Hair follicle dermal papilla cell (primary cell): ENCODE measurements at places on chromosomes 11 and 22. TPM values are rescaled to one million over a fixed set of nuclear protein-coding genes. Genes with fewer than 3 reads are reported as not detected.

LYVE1 gene
- not detected in 2 replicates for total RNA-seq

CARD18 gene
- total RNA-seq = not detected in 2 replicates

FXYD2 gene
- not detected in 2 replicates for total RNA-seq

CATSPER1 gene
- total RNA-seq = not detected in 2 replicates

OR51B5 gene
- total RNA-seq = 0.32 TPM in 1 of 2 replicates, not detected in the other

IGLL1 gene
- total RNA-seq = not detected in 2 replicates

ZNF70 gene
- 6.8 and 10.4 TPM in 2 replicates for total RNA-seq

CCDC87 gene
- total RNA-seq = 0.49 and 0.85 TPM in 2 replicates

HTR3B gene
- not detected in 2 replicates for total RNA-seq

HTR3A gene
- total RNA-seq = not detected in 2 replicates

IGSF9B gene
- total RNA-seq = 0.49 TPM in 1 of 2 replicates, not detected in the other

TOMM22 gene
- 40.2 and 44.9 TPM in 2 replicates for total RNA-seq

CNGA4 gene
- 0.16 TPM in 1 of 2 replicates, not detected in the other for total RNA-seq

OR4S2 gene
- not detected in 2 replicates for total RNA-seq

SAA4 gene
- total RNA-seq = not detected in 2 replicates

OR51B4 gene
- not detected in 2 replicates for total RNA-seq

KRTAP5-2 gene
- total RNA-seq = not detected in 2 replicates

CHRDL2 gene
- 0.16 TPM in 1 of 2 replicates, not detected in the other for total RNA-seq

APOBEC3H gene
- not detected in 2 replicates for total RNA-seq

BIRC3 gene
- total RNA-seq = 1.1 and 1.8 TPM in 2 replicates

TBX1 gene
- total RNA-seq = 0.16 TPM in 1 of 2 replicates, not detected in the other

SHISAL1 gene
- total RNA-seq = 2.1 and 3.4 TPM in 2 replicates

VSIG10L2 gene
- under 0.01 and 0.36 TPM in 2 replicates for total RNA-seq

CSNK1E gene
- total RNA-seq = 138 and 160 TPM in 2 replicates

HBE1 gene
- not detected in 2 replicates for total RNA-seq

TSSK2 gene
- total RNA-seq = not detected in 2 replicates

HBG2 gene
- total RNA-seq = not detected in 2 replicates

CSNK2A3 gene
- total RNA-seq = 1.9 and 2.4 TPM in 2 replicates

CRYBA4 gene
- total RNA-seq = not detected in 2 replicates

FAU gene
- total RNA-seq = 66.9 and 79.2 TPM in 2 replicates

KRTAP5-1 gene
- total RNA-seq = not detected in 2 replicates

MS4A3 gene
- not detected in 2 replicates for total RNA-seq

KRTAP5-10 gene
- not detected in 2 replicates for total RNA-seq
